Mesothelial cell of epicardium (in vitro differentiated cells): ENCODE measurements at places on chromosomes 4 and X.

GRCh38 chr4:98672583-98673287, 14.3 kb upstream of the TSPAN5 start:
- DNase-seq, result no peak

DNA sequence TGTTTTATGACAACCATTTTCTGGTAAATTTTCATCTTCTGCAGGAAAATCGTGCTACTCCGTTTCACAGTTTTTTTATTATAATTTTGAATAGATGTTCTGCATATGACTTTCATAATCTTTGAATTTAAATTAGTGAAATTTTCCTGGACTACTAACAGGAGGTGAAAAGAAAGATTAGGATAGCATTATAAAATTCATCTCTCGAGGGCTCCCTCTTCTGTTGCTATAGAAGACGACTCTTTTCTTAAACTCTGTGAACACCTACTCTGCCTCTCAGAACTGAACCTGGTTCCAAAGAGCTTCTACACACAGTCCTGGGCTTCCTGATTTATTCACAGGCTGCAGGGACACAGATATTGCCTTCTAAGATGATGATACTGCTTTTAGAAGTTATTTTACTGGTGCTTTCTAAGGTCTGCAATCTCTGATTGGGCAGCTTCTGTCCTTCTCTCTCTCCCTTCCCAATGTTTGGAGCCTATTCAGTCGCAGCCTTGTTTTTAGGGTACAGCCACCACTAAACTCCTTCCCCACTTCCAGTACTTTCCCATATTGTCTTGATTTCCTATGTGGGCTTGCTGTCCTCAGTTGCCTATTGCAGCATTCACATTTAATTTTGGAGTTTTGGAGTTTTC, 10.1 kb upstream of the SAP30 start:
- DNase-seq, result no peak

DNA sequence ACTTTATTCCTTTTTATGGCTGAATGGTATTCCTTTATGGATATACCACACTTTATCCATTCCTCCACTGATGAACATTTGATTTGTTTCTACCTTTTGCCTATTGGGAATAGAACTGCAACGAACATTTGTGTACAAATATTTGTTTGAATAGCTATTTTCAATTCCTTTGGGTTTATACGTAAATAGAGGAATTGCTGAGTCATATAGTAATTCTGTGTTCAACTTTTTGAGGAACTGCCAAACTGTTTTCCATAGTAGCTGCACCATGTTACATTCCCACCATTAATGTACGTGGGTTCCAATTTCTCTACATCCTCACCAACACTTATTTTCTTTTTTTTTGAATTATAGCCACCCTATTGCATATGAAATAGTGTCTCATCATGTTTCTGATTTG, 156.5 kb upstream of the ATP6AP2 start:
- DNase-seq, result no peak

- DNase-seq, result no peak
Measured at GRCh38 chr4:71130827-71131603, 137.6 kb downstream of the DCK start.

DNA sequence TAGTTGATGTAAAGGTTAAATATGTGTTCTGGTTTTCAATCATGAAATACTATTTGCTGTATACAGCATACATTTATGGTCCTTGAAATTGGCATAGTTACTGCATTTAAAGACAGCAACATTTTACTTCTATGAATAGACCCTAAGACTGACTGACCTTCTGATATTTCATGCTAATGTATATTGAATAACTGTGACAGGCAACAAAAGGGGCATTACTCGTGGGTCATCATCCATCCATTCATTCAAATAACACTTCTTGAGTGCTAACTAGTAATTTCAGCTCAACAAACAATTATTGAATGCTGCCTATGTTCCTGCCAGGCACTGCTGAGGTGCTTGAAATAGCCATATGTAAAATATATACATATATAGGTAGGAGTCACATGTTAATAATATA, 92.8 kb upstream of the ADAMTS3 start:
- DNase-seq, result no peak

DNA sequence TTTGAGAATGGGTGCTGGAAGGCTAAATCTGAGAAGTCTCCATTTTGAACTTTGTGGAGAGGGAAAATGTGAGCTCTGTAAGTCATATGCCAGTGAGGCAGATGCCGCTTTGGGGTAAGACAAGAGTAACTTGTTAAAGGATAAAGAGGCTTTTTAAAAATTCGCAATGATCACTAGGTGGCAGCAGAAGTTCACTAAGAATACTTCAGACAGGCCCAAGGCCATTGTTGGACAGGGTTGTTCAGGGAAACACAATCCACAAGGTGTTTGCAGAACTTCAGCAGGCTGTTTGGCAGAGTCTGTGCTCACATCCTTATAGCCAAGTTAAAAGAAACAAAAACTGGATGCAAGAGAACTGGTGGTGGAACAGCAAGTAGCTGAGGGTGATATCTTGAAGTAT, 13.7 kb upstream of the PIGA start:
- DNase-seq, result no peak

DNA sequence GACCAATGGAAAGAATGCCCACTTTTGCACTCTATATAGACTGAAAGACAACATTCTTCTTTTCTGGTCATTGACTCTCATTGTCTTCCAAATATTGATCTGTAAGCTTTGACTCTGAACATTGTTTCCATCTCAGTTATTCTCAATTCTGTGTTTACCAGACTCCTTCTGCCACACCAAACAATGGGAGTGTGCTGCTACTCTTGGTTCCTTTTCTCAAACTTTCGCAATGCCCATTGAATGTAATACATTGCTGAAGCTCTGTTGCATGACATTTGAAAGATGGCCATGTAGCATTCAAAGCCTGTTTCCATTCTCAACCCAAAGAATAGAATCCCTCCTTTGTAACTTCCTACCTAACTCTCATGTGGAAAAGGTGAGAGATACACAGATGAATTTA, 136.2 kb downstream of the BTC start:
- no peak for DNase-seq

- DNase-seq, result no peak
Measured at GRCh38 chr4:7635445-7636239, 200.9 kb upstream of the PSAPL1 start.

DNA sequence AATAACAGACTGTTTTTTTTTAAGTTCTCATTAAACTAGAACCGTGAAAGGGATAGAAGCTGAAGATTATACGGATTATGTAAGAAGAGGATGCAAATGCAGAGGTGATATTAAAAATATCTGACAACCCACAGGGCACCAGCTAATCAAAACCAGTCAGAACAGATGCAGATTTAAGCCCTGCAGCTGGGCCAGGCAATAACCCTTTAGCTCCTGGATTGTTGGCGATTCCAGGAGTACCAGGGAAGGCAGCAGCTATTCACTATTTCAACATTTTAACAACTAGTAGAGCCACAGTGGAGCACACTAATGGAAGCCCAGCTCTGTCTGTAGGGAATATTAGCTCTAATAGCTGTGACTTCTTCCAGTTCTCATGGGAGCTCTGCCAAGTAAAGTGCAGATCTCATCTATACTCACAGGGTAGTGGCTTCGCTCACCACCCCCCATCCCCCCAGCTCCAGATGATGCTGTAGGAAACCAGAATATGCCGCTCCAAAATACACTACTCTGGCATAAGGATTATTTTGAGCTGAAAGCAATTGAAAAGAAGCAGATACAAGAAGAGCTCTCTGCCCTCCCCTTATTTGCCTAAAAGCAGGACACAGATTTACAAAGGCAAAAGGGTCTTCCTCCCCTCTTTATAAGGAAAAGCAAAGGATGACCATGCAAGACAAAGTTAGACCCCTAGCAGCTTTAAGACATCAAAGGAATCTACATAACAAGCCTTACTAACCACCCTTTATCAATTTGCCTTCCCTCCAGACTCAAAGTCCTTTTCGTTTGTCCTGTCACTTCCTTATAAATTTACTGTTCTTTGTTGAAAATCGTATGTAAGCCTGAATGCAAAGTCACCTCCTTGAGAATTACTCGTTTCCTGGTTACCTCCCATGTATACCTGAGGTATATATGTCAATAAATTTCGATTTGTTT, 13.7 kb downstream of the SCD5 start:
- no peak for DNase-seq

DNA sequence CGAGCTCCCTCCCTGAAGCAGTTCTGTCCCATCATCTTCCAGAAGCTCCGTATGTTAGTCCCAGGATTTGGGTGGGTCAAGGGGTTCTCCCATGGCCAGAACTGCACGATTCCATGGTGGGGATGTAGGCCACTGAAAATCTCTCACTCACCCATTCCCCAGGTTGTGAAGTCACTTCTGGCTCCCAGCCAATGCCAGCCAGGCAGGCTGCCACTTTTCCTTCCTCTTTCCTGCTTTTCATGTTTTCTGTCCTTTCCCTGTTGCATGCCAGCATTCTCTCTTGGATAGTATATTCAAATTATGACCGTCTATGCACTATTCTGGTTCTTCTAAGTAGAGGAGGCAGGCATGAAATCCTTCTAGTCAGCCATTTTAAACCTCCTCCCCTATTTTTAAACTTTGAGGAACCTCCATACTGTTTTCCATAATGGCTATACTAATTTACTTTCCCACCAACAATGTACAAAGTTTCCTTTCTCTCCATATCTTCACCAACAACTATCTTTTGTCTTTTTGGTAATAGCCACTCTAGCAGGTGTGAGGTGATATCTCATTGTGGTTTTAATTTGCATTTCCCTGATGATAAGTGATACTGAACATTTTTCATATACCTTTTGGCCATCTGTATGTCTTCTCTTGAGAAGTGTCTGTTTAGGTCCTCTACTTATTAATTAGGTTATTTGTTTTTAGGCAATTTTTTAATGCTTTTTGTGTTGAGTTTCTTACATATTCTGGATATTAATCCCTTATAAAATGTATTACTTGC, 182.1 kb upstream of the TET2 start:
- no peak for DNase-seq

GRCh38 chrX:123173833-123174232, 10.2 kb upstream of the GRIA3 start:
- no peak for DNase-seq

- no peak for DNase-seq
Measured at GRCh38 chr4:113050371-113050755, 910 bp downstream of the ANK2 start.

- DNase-seq, result no peak
Measured at GRCh38 chrX:79110731-79111130, 33.8 kb upstream of the GPR174 start.

GRCh38 chrX:33053001-33053400, 158.3 kb downstream of the DMD start:
- no peak for DNase-seq

GRCh38 chrX:104565791-104566680, at the start of gene IL1RAPL2:
TSS of gene IL1RAPL2 (plus strand) at chrX:104566199.
- DNase-seq, result peak; percentile 64

GRCh38 chr4:183686461-183686860, 27.4 kb downstream of the TRAPPC11 start:
- DNase-seq, result no peak

DNA sequence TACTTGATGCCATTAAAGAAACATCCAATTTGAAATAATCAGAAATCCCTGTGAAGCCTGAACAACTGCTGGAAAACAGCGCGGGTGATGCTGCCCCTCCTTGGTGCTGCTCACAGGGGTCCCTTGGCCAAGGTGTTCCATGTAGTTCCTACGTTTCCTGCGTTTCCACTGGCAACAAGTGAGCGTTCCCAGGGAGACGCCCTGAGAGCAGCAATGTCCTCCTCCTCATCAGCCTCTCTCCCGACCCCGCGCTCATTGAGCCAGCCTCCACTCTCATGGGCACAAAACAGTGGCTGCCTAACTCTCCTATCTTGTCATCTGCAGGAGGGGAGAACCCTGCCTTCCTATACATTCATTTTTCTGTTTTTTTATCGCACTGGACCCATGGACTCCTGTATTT, 18.9 kb downstream of the LETM1 start:
- DNase-seq, result no peak

GRCh38 chr4:74536557-74536956, 91.6 kb downstream of the AREG start:
- DNase-seq, result no peak

DNA sequence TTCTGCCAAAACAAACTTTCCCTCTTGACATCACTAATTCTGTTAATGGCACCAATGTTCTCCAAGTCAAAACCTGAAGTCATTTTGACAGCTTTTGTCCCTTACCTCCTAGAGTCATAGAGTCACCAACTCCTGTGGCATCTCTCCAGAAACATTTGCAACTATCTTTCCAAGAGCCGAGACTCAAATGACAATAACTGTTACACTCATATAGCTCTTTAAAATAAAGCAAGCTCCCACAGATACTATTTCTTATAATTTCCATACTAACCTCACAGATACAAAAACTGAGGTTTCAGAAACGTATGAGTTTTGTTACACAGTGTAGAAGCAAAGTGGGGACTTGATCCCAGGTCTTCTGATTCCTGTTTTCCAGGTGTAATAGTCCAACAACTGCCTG, 18.3 kb downstream of the GPRIN3 start:
- DNase-seq, result no peak

GRCh38 chr4:152609481-152609880, 70.3 kb downstream of the TMEM154 start:
- no peak for DNase-seq
